Neural progenitor cell (in vitro differentiated cells): ENCODE measurements at places on chromosomes 2 and 18.
A peak's percentile ranks its signal among the peaks of the same experiment; 100 is the strongest.

DNA sequence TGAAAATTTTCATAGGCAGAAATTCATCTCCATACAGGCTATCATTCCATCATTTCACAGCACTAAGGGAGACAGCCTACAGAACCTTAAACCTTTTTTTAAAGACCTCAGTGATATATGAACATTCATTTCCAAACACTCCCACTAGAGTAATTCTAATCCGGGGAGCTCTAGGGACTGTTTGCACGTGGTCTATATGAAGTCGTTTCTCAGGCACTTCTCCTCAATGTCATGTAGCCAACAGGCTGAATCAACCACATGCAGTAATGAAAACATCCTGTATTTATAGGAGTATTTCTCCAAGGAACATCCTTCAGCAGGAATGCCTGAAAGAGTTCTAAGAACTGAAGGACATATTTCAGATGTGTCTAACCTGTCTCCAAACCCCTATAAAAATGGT, 97.3 kb upstream of the CREB1 start:
- DNase-seq = no peak

- DNase-seq = no peak
These were observed 160.8 kb upstream of the HAAO start for GRCh38 chr2:42953216-42953615.

- DNase-seq = no peak
These were observed 30.9 kb downstream of the PSMA8 start for GRCh38 chr18:26164571-26164970.

GRCh38 chr18:31773774-31774476, 13.2 kb upstream of the SLC25A52 start:
- no peak for DNase-seq

DNA sequence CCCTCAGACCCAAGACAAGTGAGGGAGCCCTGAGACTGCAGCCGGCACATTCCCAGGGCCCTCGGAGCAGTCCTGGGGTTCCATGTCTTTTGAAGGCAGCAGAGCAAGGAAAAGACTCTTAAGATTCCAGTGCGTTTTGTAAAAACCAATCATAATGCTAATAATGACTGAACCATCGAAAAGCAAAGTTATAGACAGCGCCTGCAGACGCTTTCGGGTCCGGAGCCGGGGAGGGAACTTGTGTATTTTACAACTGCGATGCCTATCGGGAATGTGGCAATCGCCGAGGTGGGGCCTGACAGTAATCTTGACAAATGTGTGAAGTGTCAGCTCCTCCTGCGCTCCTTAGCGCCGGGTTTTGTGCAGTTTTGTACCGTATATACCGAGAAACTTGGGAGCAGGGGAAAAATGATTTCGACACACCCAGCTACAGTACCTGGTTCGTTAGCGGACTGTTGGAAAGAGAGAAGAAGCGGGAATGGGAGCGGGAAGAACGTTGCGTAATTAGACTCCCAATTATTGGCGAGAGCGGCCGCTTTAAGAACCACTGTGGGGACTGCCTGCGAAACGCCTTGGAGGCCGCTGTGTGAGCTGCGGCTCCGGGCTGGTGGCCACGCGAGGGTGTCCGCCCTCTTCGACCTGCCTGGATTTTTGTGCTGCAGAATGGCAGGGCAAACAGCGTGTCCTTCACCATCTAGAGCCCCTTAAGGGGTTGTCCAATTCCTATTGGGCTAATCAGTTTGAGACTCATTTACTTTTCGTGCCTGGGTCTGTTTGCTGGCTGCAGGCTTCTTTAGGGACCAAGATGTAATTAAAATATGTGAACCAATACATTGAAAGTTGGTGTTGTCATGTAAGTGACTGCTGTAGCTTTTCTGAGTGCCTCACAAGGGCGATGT, 2.4 kb downstream of the EPAS1 start:
- DNase-seq = peak; percentile 68

- DNase-seq = no peak
These were observed 48.1 kb upstream of the RPL31 start for GRCh38 chr2:100954044-100954420.

GRCh38 chr2:219230059-219230540, 494 bp downstream of the ANKZF1 start:
- DNase-seq = peak; percentile 68

- DNase-seq = no peak
These were observed 170.6 kb upstream of the SERPINE2 start for GRCh38 chr2:224209555-224210285.

GRCh38 chr2:19933351-19933981, 31.7 kb upstream of the TTC32 start:
- no peak for DNase-seq

GRCh38 chr18:711310-711656, 1.1 kb downstream of the ENOSF1 start:
- peak; percentile 3 for DNase-seq

DNA sequence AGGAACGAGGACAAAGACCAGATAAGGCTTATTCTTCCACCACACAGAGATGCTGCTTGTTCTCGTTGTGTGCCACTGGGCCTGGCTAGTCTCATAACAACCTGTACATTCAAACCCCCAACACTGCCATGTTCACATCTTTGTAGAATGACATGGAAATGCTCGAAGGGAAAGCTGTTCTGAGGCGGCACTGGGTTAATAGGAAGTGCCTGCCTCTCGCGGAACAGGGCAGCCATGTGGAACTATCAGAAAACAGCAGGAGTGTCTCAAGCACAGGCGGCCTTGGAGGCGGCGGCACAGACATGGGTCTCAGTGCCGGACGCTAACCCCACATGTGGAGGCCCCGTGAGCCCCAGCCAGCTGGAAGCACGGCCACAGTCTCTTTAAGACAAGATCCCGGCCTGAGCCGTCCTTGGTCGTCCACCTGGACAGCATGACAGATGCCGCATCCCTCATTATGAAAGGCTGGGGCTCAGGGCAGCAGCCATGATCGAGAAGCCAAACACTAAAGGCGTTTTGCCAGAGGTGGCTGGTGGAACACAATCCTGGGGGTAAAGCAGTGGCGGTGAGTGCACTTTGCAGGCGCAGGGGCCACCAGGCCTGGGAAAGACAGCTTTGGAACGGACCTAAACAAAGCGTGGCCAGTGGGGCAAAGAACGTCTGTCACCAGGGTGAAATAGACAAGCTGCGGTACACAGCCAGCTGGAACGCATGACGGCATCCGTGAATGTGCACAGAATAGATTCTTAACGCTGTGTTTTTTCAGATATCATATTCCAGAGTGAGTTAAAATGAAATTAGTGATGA, 161.0 kb downstream of the HDAC4 start:
- DNase-seq = peak; percentile 44

DNA sequence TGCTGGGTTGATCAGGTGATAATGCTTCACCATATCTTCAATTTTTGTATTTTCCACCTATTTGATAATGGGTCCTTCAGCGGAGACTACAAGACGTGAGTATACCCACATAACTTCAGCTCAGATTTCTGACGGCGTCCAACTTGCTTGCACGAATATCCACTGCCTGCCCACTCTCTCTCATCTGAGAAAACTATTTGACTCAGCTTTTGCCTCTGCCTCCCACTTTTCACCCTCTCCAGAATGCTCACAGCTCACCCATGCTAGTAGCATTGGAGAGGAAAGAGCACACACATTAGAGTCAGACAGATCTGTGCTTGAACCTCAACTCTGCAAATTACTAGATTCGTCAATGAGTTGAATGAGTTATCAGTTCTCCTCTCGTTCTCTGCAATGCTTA, 166.8 kb downstream of the BCL2 start:
- no peak for DNase-seq

DNA sequence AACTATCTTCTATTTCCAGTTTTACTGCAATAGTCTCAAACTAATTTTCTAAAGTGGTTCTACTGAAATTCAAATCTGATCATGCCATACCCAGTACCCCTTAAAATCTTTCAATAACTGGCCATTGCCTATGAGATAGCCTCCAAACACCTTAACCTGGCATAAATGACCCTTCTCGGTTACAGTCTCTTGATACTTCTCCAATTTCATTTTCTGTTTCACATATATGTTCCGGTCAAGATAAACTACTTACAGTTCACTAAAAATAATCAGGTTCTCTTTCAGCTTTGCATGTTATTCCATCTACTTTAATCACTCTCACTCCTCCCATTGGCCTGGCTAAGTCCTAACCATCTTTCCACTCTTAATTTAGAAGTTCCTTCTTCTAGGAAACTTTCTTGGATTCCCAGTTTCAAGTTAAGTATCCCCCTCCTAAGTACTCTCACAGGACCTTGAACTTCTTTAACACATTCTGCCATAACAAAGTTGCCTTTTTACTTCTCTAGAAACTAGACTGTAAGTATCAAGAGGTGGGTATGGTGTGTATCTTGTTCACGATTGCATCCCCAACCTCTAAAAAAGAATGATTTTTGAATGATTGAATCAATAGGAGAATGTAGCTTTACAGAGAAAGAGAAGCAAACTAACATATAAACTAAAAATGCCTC, 110.2 kb upstream of the RBBP8 start:
- no peak for DNase-seq

DNA sequence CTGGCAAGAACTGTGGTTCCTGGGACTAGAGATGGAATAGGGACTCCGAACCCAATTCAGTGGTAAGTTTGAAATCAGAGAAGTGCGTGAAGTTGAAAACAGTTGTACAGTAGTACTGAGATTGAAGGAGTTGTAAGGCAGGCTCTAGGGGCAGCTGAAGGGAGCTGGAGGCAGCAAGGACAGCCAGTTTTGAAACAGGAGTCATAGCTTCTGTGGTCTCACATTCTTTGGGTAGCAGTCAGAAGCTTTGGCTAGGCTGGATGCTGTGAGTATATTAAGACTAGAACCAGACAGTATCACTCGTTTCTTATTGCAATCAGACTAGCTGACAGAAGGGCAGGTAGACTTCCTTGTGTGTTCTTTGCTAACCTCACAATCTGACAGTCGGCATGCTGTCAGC, 64.5 kb upstream of the ADAM23 start:
- no peak for DNase-seq

GRCh38 chr2:129233166-129233565, 746.3 kb upstream of the RAB6C start:
- no peak for DNase-seq

DNA sequence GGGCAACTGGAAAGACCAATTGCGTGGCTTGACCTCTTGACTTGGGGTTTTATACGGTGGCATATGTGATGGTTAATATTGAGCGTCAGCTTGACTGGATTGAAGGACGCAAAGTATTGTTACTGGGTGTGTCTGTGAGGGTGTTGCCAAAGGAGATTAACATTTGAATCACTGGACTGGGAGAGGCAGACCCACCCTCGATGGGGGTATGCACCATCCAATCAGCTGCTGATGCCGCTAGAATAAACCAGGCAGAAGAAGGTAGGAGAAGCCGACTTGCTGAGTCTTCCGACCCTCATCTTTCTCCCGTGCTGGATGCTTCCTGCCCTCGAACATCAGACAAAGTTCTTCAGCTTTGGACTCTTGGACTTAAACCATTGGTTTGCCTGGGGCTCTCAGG, 34.2 kb upstream of the YPEL5 start:
- no peak for DNase-seq

GRCh38 chr18:79626905-79627749, 52.5 kb upstream of the CTDP1 start:
- DNase-seq = no peak

- no peak for DNase-seq
These were observed 109.7 kb downstream of the ATL2 start for GRCh38 chr2:38267270-38267925.

- no peak for DNase-seq
These were observed 83.7 kb upstream of the CTDP1 start for GRCh38 chr18:79595876-79596374.

DNA sequence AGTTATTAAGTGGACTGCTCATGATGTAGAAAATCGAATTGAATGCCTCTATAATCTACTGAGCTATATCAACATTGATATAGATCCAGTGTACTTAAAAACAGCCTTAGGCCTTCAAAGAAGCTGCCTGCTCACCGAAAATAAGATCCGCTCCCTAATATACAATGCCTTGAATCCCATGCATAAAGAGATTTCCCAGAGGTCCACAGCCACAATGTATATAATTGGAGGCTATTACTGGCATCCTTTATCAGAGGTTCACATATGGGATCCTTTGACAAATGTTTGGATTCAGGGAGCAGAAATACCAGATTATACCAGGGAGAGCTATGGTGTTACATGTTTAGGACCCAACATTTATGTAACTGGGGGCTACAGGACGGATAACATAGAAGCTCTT, 2.0 kb downstream of the KLHL23 start:
- DNase-seq = no peak

GRCh38 chr2:58930537-58930936, 689.4 kb upstream of the FANCL start:
- no peak for DNase-seq

GRCh38 chr2:157747695-157748370, 119.2 kb upstream of the ACVR1C start:
- peak; percentile 25 for DNase-seq

DNA sequence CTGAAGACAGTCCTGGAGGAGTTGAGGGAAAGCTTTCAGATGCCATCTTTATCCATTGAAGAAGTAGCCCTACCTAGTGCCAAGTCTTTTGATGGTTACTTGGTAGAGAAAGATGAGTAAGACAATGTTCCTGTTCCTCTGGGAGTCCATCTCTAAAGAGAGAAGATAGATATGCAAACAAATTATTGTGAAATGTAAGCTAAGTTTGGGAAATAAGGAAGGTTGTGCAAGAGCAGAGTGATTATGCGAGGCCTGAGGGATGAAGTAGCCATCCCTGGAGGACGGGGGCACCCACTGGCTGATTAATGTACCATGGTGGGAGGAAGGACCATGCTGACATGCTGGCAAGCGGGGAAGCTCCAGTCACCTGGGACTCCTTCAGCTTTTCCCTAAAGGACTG, 994 bp upstream of the DTNA start:
- no peak for DNase-seq

- DNase-seq = no peak
These were observed 9.8 kb upstream of the IL36A start for GRCh38 chr2:112995346-112995920.

- no peak for DNase-seq
These were observed 380.1 kb downstream of the SOX11 start for GRCh38 chr2:6072276-6072675.

GRCh38 chr18:32093102-32093511, 1.4 kb downstream of the RNF138 start:
- DNase-seq = peak; percentile 86

GRCh38 chr2:170362871-170363631, 185.1 kb downstream of the MYO3B start:
- DNase-seq = no peak

GRCh38 chr18:44732599-44732998, 51.9 kb downstream of the SETBP1 start:
- no peak for DNase-seq

DNA sequence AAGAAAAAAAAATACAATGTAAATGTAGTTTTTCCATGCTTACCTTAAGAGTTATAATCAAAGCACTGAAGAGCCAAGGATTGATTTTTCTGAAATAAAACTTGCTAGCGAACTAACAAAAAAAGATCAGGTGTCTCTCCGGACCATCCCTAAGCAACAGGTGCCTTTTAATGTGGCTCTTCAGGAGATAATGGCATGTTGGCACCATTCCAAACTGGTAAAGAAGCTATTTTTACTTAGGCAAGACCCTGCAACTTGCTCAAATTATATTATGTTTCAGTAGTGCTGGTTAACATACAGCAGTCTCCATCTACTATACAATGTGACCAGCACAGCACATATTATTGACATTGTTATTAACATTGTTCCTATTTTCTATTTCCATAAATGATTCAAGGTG, 2.3 kb upstream of the GCC2 start:
- no peak for DNase-seq
